NCI-H774 (cell line): ENCODE measurements at places on chromosomes 13 and 19.

GRCh38 chr13:64482373-64482772 is 2747.8 kb downstream of the PCDH9 start:
- no peak for DNase-seq

DNA sequence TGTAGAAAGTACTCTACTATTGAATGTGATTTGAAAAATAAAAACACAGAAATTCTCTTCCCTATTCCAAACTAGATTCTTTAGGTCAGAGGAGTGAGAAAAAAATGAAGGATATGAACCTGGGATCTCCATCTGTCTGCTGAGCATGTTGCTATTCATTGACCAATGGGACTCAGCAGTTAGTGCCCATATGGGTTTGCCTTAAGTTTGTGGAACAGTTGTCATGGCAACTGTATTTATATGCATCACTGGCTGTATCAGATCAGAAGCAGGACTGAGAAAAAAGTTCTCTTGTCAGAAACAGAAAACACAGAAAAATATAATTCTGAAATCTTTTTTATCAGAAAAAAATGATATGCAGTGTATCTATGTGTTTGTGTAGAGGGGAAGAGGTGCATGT is 73.3 kb upstream of the ATXN8OS start:
- no peak for DNase-seq

- DNase-seq, result no peak
These were observed 19.2 kb upstream of the UQCR11 start for GRCh38 chr19:1624458-1624857.

GRCh38 chr13:74048756-74049155 is 85.4 kb downstream of the KLF12 start:
- no peak for DNase-seq

- DNase-seq, result no peak
These were observed 64.4 kb downstream of the TRPM4 start for GRCh38 chr19:49222011-49222410.

DNA sequence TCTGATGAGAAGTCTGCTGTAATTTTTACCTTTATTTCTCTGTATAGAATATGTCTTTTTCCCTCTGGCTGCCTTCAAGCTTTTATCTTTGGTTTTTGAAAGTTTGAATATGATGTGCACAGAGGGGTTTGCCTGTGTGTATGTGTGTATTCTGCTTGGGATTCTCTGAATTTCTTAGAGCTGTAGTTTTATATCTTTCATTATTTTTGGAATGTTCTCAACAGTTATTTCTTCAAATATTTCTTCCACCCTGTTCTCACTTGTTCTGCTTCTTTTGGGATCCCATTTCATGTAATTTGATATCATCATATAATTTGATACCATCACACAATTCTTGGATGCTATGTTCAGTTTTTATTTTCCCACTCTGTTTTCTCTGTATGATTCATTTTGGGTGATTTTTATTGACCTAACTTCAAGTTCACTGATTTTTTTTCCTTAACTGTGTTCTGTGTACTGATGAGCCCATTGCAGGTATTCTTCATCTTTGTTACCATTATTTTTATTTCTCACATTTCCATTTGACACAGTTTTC is 7.5 kb downstream of the COG3 start:
- no peak for DNase-seq

- DNase-seq, result no peak
These were observed 4.4 kb downstream of the GADD45GIP1 start for GRCh38 chr19:12952488-12953137.

DNA sequence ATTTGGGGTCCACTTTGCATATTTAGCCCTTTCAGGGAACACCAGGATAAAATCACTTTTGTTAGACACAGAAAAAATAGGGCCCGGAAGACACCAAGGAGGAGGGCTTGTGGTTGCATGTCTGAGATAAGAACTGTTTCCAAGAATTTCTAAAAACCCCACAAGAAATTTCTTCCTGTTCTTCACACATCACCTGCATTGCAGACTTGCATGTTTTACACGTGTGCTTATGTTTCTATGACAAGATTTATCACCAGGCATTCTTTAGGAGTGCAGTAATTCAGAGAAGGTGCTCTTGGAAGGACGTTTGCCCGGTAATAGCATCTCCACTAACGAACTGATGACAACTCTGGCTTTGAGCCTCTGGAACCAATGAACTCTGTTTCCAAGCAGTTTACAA is 7.1 kb upstream of the ACTL9 start:
- DNase-seq, result no peak

DNA sequence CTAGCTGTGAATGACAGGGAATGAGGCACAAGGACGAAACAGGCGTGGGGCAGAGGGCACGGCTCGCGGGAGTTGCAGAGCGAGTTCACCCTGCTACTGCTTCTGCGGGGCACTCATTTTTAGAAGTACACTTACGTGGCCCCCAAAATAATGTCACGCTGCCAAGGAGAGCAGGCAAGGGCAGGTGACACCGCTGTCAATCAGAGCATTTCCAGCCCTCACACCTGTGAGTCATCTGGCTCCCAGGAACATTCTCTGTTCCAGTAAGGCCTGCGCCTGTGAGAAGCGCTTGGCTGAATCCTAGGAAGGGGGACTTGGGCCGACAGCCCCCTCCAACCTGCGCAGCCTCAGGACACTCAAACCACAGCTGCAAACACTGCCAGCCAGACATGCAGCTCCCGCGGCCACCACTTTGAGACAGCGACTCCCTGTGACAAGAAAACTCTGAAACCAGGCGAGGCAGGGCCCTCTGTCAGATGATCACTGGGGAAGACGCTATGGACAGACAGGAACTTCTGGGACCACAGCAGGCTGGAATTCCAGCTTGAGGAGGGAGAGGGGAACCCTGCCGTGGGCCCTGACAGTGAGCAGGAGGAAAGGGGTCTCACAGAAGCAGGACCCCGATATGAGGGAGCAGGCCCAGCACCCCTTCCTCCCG is 12.7 kb downstream of the DOT1L start:
- DNase-seq, result no peak

GRCh38 chr19:55599468-55599841 is at the start of gene FIZ1:
TSS of gene FIZ1 (minus strand) at chr19:55599517. CDS start at chr19:55597865, 1,652 bp downstream.
- peak; percentile 98 for DNase-seq

- DNase-seq, result no peak
These were observed 9.5 kb downstream of the ZNF432 start for GRCh38 chr19:52039169-52039568.

- DNase-seq, result no peak
These were observed 129.4 kb downstream of the PCDH20 start for GRCh38 chr13:61286148-61286745.
